ENCODE measurements at places on chromosomes 12 and 14.

DNA sequence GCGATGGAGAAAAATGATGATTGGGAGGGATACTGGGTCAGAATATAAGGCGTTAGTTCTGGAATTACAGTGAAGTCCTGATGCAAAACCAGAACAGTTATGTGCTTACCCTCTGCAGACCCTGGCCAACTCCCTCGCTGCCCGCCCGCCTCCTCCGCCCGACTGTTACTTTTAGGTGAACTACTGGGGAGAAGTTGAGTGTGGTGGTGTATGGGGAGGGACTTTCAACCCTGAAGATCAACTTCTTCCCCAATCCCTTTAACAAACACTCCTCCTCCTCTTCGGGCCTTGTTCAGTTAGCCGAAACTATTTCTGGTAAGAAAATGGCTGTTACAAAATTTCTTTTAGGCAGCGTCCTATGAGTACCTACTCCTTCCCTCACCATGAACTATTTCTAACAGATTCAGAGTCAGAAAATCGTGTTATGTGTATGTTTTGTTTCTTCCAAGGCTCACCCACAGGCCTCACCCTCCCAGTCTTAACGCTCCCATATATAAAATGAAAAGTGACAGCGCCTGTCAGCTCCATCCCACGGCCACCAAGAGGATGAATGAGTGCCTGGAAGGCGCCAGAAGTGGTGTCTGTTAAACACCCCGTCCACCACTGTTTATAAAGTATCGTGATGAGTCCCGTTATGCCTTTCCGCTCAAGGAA lies 1.3 kb downstream of the FBXO33 start:
- no peak for DNase-seq

DNA sequence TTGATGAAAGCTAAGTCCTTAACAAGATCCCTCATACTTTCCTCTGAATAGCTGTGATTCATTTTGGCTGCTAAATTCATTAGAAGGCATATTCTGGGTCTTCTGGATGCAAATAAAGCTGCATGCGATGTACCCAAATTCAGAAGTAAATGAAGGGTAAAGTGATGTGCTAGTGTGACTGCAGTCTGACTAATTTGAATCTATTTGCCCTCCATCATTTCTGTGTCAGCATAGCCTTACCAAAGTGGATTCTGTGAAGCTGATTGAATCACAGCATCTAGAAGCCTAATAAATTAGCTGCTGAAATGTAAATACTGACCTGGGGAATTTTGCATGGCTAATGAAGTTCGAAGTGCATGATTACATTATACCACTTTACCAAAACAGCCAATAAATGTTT lies 162.2 kb downstream of the TPH2 start:
- DNase-seq = no peak

DNA sequence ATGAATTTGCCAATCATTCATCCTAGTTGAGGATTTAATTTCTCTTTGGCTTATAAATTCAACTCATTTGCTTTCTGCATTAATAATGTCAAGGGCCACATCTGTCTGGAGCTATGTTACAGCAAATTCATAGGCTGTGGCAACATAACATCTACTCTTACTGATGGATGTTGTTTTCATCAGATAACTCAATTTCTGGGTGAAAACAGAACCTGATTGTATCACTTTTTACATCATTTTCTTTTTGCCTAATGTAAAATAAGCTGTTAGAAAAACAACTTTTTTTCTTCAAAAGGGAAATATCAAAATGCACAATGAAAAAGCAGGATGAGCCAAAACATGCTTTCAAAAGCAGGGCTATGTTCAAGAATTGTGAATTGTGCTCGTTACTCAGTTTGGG lies 73.3 kb downstream of the HELB start:
- DNase-seq = no peak

- no peak for DNase-seq
Observed at GRCh38 chr14:46581036-46581671, 70.4 kb downstream of the RPL10L start.

DNA sequence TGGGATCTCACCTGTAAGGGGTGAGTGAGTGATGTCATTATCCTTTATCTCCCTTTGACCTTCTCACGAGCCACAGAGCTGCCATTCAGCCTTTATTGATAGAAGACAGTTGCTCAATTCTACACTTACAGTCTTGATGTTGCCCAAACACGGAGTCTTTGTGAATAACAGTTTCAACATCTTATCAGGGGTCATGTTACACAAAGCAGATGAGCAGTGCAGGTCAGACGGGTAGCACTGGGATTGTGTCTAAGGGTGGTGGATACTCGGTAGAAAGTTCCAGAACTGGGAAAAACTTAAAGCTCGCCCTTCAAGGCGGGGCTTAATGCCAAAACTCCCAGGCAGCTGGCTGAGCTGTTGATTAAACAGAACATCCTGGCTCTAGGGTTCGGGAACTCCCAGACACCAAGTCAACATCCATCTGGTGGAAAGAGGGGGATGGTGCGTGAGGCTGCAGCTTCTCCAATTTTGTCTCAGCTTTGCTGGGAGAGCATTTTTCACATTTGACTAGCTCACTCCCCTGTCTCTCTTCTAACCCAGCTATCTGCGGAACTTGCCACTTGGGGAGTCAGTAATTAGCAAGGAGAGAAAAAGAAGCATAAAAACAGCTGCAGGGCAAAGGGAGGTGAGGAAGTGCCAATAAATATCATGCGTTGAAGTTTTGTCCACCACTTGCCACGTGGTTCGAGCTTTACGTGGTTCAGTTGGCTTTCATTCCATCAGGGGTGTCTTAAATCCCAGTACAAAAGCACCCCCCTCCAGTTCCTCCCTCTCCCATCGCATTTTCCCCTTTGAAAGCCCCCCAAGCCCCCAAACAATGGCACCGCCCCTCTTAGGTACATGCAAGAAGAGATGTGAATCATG lies 31.0 kb downstream of the FOXN4 start:
- no peak for DNase-seq

DNA sequence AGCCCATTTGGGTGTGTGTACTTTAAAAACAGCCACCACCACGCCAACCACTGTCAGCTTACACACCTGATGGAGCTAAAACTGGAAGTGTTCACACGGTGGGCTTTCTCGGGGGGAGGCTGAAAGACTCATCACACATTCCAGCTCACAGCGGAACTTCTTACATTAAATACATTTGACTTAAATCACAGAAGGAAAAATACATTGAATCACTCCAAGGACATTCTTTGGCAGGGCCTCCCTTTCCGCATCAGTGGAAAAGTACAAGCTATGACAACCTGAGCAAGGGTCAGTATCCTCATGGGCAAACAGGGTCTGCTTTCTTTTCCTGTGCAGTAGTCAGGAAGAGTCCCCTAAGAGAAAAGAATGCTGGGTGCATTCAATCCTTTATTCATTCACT lies 31.0 kb upstream of the TC2N start:
- DNase-seq = no peak

- DNase-seq = no peak
Observed at GRCh38 chr12:111126331-111126730, 206.0 kb upstream of the MYL2 start.

- no peak for DNase-seq
Observed at GRCh38 chr12:126219654-126220279, 1154.5 kb downstream of the AACS start.

GRCh38 chr14:38755036-38755435 lies 348.0 kb downstream of the SEC23A start:
- no peak for DNase-seq

- no peak for DNase-seq
Observed at GRCh38 chr12:16112612-16113560, 164.6 kb downstream of the SLC15A5 start.

DNA sequence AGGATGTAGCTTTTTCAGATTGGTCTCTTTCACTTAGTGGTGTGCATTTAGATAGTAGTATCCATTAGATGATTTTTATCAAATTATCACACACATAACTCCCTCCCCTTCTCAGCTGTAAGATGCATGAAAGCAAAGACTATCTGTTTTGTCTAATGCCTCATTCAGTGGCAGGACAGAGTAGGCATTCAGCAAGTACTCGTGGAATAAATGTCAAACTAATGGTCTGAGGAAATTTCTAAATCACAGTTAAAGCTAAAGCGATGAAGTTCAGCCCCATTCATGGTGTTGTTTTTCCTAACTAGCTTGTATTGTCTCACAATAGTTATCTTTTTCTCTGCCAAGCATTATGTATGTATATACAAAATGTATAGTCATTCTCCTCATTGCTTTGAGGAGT lies 16.1 kb downstream of the CCNK start:
- DNase-seq = no peak

GRCh38 chr12:115944837-115945490 lies 332.5 kb downstream of the MED13L start:
- DNase-seq = no peak

- DNase-seq = no peak
Observed at GRCh38 chr14:57508756-57509155, 15.1 kb upstream of the CCDC198 start.

- DNase-seq = no peak
Observed at GRCh38 chr12:22412581-22412980, 78.1 kb upstream of the ST8SIA1 start.

DNA sequence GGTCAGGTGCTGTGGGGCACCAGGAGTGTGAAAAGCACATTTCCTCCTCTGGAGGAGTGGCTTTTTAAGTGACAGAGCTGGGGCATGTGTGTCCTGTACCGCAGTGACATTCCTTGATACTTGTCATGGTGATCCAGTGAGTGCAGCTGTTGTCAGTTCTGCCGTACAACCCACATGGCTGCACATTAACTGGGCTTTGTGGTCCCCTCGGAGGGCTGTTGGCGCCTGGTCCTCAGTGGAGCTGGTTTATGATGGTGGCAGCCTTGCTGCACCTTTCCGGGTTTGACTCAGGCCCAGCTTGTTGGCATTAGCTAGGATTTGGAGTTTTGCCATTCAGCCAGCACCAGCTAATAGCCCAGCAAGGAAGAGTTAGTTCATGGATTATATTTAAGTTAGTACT lies 77.0 kb downstream of the SLC25A47 start:
- no peak for DNase-seq

DNA sequence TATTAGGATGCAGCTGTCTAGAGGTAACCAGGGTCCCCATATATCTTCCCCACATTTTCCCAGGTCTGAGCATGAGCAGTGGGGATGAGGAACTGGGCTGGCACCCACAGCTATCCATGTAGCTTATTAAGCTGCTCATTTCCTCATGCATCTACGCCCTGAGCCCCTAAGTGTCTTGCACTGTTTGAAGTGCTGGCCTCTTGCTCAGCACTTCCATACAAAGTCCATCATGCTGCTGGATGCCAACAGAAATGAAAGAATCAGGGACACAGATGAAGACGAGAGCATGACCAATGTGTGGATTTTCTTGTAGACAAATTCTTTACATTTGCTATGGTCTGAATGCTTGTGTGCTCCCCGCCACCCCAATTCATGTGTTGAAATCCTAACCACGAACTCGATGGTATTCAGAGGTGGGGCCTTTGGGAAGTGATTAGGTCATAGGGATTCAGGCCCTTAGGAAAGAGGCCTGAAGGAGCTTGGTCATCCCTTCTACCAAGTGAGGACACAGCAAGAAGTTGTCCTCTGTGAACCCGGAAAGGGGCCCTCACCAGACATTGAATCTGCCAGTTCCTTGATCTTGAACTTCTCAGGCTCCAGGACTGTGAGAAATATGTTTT lies 54.5 kb downstream of the C12orf75 start:
- no peak for DNase-seq

DNA sequence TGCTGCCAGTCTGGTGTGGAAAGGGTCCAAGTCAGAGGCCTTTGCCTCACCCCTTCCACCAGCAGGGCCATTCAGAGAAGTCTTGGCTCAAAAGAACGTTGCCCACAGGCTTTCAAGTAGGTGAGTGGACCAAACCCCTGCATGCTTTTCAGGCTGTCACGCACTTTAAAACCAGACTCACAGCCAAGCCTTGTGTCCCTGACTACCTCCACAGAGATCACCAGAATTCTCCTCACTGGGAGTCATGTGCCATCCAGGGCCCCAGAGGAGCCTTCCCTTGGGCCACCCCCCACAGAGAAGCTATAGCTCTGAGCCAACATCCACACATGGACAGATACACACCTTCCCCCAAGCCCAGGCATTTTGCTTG lies 283.1 kb downstream of the DPF3 start:
- no peak for DNase-seq

GRCh38 chr14:69360438-69361108 lies 37.5 kb downstream of the ERH start:
- DNase-seq = no peak

- DNase-seq = no peak
Observed at GRCh38 chr12:124620606-124621295, 53.3 kb upstream of the NCOR2 start.

DNA sequence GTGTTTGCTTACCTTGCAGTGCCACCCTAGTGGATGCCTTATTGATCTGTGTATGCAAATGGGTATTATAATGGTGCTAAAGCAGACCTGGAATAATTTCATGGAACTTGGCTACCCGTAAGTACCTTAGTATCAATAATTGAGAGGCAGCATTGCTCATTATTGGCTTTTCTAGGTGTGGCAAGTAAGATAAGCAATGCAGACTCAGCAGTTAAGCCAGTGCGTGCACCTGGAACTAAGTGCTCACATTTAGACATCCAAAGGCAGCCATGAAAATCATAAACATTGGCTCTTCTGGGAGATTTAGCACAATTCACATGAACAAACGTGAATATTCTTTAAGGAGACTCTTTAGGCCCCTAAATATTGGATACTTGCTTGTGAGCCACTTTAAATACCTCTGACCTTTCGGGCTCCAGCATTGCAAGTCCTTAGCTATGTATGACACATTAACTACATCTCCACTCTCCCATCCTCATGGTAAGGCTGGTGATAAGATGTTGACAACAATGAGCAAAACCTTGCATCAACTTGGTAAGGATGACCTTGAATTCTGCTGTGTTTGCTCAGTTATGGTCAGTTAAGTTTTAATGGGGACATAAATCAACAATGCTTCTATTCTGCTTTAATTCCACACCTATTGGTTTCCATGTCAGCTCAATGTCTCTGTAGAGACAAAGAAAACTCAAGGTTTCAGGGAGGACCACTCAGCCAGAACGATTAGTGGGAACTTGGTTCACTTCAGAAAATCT lies 112.0 kb downstream of the SLC5A8 start:
- no peak for DNase-seq

DNA sequence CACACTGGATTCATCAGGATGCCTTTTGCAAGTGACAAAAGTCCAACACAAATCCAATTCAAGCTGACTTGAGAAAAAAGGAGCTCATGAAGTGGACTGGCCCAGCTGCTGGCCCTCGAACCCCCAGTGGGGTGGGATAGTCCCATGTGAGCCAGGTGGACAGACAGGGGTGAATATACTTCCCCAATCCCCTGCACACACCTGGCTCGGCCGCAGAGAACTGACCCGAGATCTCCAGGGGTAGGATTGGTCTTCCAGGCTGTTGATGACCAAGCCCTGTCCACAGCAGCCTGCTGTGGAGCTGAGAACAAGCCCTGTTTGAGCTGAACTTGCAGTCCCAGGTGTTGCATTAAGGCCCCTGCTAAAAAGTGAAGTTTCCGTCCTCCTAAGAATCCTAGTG lies 56.2 kb downstream of the TPCN1 start:
- no peak for DNase-seq

GRCh38 chr14:103110681-103111231 lies 12.5 kb upstream of the TNFAIP2 start:
- no peak for DNase-seq
